GM23338 (cell line): ENCODE measurements at places on chromosomes 16 and 17. TPM values are rescaled to one million over a fixed set of nuclear protein-coding genes. Genes with fewer than 3 reads are reported as not detected.

The FGF11 gene
- 16.6 TPM in 2 replicates for total RNA-seq

GRCh38 chr17:27912964-27913363 is 19.8 kb upstream of the LYRM9 start:
- H3K36me3 ChIP-seq, result no peaks in the 10 kb centered on the region; the same call in 1 of the 2 replicates
- H3K27me3 ChIP-seq, result peaks cover 81% of the 10 kb centered on the region
- peaks cover 10% of the 10 kb centered on the region for H3K4me1 ChIP-seq
- no peak for DNase-seq
- no peak overlapping the region for H3K4me3 ChIP-seq

DNA sequence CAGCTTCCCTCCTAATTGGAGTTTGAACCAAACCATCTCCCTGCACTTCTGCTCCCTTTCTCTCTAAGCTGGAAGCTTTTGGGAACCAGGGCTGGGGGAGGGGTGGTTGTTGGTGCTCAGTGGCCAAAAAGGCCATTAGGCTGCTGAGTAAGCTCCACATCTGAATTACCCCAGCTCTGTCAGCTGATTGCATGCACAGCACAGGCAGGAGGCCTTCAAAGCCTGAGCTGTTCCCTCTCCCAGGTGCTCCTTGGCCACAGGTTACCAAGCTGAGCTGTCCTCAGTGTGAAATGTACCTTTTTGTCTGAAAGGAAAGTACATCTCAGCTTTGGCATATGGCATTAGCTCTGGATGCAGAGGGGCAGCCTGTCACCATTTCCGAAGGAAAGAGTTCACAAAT is 6.2 kb upstream of the TBKBP1 start:
- peak; percentile 61 for DNase-seq
- H3K4me3 ChIP-seq, result no peak overlapping the region; the same call in 1 of the 2 replicates
- peaks cover 21% of the 10 kb centered on the region for H3K4me1 ChIP-seq

The PMFBP1 gene
- total RNA-seq, result 1.3 and 2.6 TPM in 2 replicates

The NXPH3 gene
- 2.7 and 4.7 TPM in 2 replicates for total RNA-seq

GRCh38 chr17:44390250-44390870 is 911 bp upstream of the ITGA2B start:
- DNase-seq, result no peak
- no peak overlapping the region for H3K4me3 ChIP-seq
- peaks cover 14% of the 10 kb centered on the region for H3K4me1 ChIP-seq
- H3K27ac ChIP-seq, result no peak overlapping the region
- peaks cover 20% of the 10 kb centered on the region for H3K27me3 ChIP-seq

GRCh38 chr16:46787909-46788308 is 39.8 kb upstream of the MYLK3 start:
- DNase-seq, result no peak
- H3K27me3 ChIP-seq, result no peaks in the 10 kb centered on the region
- no peak overlapping the region for H3K27ac ChIP-seq

- H3K4me3 ChIP-seq, result no peak overlapping the region
- no peaks in the 10 kb centered on the region for H3K27me3 ChIP-seq
- H3K4me1 ChIP-seq, result peaks cover 9% of the 10 kb centered on the region
- H3K27ac ChIP-seq, result 0 out of 2 replicates have a peak overlapping the region, but pooled peaks have one; percentile 58
- DNase-seq, result no peak
These were observed 18.2 kb downstream of the PAFAH1B1 start for GRCh38 chr17:2611627-2612026.

The TEDC2 gene
- 86.5 and 98.9 TPM in 2 replicates for total RNA-seq

- DNase-seq, result no peak
- no peak overlapping the region for H3K27ac ChIP-seq
- H3K36me3 ChIP-seq, result no peaks in the 10 kb centered on the region
These were observed 679.3 kb upstream of the EEF2KMT start for GRCh38 chr16:5776876-5777275.

The ACAP1 gene
- total RNA-seq, result 30.7 and 35.8 TPM in 2 replicates

GRCh38 chr16:57027067-57027466 is 37.7 kb downstream of the NLRC5 start:
- DNase-seq, result no peak
- H3K27me3 ChIP-seq, result no peaks in the 10 kb centered on the region
- no peaks in the 10 kb centered on the region for H3K36me3 ChIP-seq

DNA sequence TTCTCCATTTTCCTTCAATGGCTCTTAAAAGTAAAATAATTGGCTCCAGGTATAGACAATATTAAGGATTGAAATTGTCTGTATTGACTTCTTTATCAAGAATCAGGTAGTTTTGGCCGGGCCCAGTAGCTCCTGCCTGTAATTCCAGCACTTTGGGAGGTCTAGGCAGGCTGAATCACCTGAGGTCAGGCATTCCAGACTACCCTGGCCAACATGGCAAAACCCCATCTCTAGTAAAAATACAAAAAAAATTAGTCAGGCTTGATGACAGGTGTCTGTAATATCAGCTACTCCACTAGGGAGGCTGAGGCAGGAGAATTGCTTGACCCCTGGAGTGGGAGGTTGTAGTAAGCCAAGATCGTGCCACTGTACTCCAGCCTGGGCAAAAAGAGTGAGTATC is 1008.5 kb upstream of the EEF2KMT start:
- no peak for DNase-seq
- 0 out of 2 replicates have a peak, but pooled peaks cover 8% of the 10 kb centered on the region for H3K4me1 ChIP-seq
- 0 out of 2 replicates have a peak, but pooled peaks cover 7% of the 10 kb centered on the region for H3K36me3 ChIP-seq
- H3K4me3 ChIP-seq, result no peak overlapping the region
- H3K27ac ChIP-seq, result no peak overlapping the region

- peaks cover 17% of the 10 kb centered on the region for H3K27me3 ChIP-seq
- no peaks in the 10 kb centered on the region for H3K36me3 ChIP-seq
- no peak overlapping the region for H3K27ac ChIP-seq
- peak overlapping the region; percentile 86 for H3K4me3 ChIP-seq
These were observed 1.3 kb downstream of the TUBB3 start for GRCh38 chr16:89924297-89924924.

GRCh38 chr16:76276745-76277438 is at the start of gene CNTNAP4:
Gene CNTNAP4, plus strand, starts transcription at chr16:76277401. Its CDS starts 262 bp downstream, at chr16:76277663.
- H3K4me3 ChIP-seq, result peak within 1 kb of the TSS; percentile 47
- no peaks in the 10 kb centered on the region for H3K36me3 ChIP-seq
- H3K4me1 ChIP-seq, result peaks cover 8% of the 10 kb centered on the region; the same call in 1 of the 2 replicates
- H3K27me3 ChIP-seq, result peaks cover 15% of the 10 kb centered on the region

The EFNB3 gene
- total RNA-seq, result 7.7 and 11.5 TPM in 2 replicates

DNA sequence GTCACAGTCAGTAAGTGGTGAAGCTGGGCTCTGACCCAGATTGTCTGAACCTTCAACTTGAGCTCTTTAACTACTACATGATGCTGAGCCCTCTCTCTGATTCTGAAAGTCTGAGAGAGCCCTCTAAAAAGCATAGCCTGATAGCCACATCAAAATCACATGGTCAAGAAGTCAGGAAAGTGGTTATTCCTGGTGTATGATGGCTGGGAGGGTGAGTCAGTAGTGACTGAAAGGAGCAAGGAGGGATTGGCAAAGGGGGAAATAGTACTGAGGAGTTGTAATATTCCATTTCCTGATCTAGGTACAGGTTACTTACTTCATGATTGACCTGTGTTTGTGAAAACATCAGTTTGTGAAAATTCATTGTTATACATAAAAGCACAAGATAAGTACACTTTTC is 89.1 kb downstream of the SSH2 start:
- H3K27me3 ChIP-seq, result no peaks in the 10 kb centered on the region
- H3K4me3 ChIP-seq, result no peak overlapping the region
- DNase-seq, result no peak
- 0 out of 2 replicates have a peak, but pooled peaks cover 17% of the 10 kb centered on the region for H3K4me1 ChIP-seq

- DNase-seq, result no peak
- H3K36me3 ChIP-seq, result no peaks in the 10 kb centered on the region
- H3K27me3 ChIP-seq, result no peaks in the 10 kb centered on the region
- no peak overlapping the region for H3K4me3 ChIP-seq
- H3K4me1 ChIP-seq, result no peaks in the 10 kb centered on the region
These were observed 314.1 kb upstream of the IRX5 start for GRCh38 chr16:54616610-54617009.

- DNase-seq, result no peak
- H3K4me1 ChIP-seq, result peaks cover 74% of the 10 kb centered on the region
- peaks cover 26% of the 10 kb centered on the region for H3K27me3 ChIP-seq
- no peak overlapping the region for H3K27ac ChIP-seq
- H3K36me3 ChIP-seq, result no peaks in the 10 kb centered on the region
These were observed 13.7 kb downstream of the GJD3 start for GRCh38 chr17:40350689-40351358.

DNA sequence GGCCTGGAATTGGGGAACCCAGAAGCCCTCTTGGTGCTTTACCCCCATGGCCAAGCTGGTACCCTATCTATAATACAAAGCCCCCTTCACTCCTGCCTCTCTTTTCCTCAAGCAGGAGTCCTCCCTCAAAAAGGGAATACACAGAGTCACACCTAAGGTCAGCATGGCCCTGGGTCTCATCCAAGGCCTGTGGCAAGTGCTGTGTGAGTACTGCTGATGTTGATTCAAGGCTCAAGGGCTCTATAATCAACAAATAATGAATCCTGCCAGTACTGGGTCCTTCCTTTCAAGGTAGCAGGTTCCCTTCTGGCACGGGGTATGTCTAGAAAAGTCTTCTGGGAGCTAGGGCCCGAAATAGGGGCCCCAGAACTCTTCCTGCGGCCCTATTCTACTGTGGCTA is 187.3 kb downstream of the CYB561 start:
- no peak overlapping the region for H3K27ac ChIP-seq
- no peaks in the 10 kb centered on the region for H3K4me1 ChIP-seq
- H3K4me3 ChIP-seq, result no peak overlapping the region
